B cell (primary cell): ENCODE measurements at places on chromosomes 2 and 18. TPM values are rescaled to one million over a fixed set of nuclear protein-coding genes. Genes with fewer than 3 reads are reported as not detected.

MBD2 gene
- 131 and 134 TPM in 2 replicates for total RNA-seq

IL1R2 gene
- total RNA-seq, result not detected in 2 replicates

ANKRD62 gene
- not detected in 2 replicates for total RNA-seq

CSRNP3 gene
- total RNA-seq, result not detected in 2 replicates

C1GALT1C1L gene
- total RNA-seq, result not detected in 2 replicates

CNRIP1 gene
- not detected in 2 replicates for total RNA-seq

RAB6C gene
- total RNA-seq, result not detected in 2 replicates

SATB2 gene
- 0.49 and 0.61 TPM in 2 replicates for total RNA-seq

CRYBA2 gene
- total RNA-seq, result not detected in 2 replicates

GPR55 gene
- 4.1 and 4.7 TPM in 2 replicates for total RNA-seq

CACNB4 gene
- total RNA-seq, result 1.1 and 1.4 TPM in 2 replicates

- DNase-seq, result peak; percentile 32
Measured at GRCh38 chr2:88871336-88871735, 179.9 kb downstream of the RPIA start.

- peak; percentile 14 for DNase-seq
Measured at GRCh38 chr2:168948621-168949212, 47.6 kb downstream of the G6PC2 start.

- DNase-seq, result no peak
Measured at GRCh38 chr2:29644949-29645348, 276.4 kb downstream of the ALK start.

- DNase-seq, result no peak
Measured at GRCh38 chr2:88636026-88636425, 8.8 kb upstream of the EIF2AK3 start.

GRCh38 chr2:172333235-172333977, 94.0 kb upstream of the ITGA6 start:
- no peak for DNase-seq

DNA sequence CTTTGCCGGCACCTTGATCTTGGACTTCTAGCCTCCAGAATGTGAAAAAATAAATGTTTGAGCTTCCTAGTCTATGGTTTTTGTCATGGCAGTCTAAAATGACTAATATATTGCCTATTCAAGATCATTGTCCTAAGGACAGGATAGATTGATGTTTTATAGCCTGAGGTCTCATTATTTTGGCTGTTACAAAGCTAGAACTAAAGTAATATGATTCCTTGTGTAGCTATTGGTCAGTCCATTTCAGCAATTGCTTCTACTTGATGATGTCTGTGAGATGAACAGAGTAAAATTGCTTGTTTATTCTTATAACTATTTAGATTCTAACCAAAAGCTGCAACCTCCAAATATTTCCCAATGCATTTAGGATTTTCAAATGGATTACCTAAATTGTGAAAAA, 145.0 kb downstream of the HRH4 start:
- DNase-seq, result no peak

- DNase-seq, result no peak
Measured at GRCh38 chr2:157245846-157246764, 11.4 kb upstream of the GALNT5 start.

GRCh38 chr2:85064927-85065577, 68.1 kb upstream of the TCF7L1 start:
- DNase-seq, result no peak

DNA sequence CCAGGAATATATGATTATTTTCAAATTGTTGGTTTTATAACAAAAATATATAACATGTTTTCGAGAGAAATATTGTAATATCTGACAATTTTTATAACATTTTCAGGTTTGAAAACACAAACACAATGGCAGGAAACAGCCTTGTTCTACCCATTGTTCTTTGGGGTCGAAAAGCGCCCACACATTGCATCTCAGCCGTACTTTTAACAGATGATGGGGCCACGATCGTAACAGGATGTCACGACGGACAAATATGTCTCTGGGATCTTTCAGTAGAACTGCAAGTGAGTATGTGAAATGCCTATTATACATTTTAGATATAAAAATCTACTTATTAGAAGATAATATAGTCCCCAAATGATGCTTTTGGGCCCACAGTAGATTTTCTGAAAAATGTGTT, 21.2 kb downstream of the WDR7 start:
- DNase-seq, result no peak

DNA sequence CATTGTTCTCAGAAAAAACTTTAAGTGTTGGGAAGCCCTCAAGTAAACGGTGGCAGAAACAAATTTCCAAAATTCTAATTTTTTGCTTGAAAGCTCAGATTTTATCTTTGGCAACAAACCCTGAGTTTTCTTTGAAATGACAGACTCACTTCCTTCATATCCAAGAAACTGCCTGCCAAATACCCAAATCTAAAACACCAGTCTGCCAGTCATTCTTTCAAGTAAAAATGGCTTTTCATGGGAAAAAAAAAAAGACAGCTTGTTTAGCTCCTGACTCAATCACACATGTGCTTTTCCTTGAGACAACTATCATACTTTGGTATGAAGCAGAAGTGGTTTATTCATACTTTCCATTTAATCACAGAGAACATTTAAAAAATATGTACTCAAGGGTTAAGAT, 40.6 kb upstream of the CSRNP3 start:
- no peak for DNase-seq

DNA sequence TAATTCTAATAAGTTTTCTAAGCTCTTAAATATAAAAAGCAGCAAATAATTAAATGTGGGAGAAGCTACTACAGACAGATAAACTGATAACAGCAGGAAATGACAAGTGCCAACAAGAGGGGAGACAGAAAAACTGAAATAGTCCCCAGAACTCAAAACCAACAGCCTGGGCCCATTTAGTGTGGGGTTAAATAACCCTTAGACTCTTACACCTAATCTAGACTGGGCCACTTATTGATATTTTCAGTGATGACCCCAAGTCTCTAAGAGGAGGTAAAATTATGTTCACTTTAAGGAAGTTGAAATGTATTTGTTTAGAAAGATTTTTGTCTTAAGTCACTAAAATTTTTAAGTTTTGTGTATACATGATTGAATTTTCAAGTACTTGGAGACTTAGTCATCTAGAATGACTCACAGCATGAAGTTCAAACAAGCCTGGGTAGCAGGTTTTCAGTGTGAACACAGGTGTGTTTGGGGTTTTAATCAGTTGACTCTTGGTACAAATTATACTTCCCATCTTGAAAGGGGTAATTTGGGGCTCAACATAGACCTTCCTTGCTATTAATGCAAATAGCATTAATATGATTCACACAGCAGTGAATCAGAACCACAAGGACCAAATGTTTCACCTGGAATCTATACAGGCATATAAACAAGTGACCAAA, 54.9 kb upstream of the MYO3B start:
- DNase-seq, result no peak

GRCh38 chr18:49698525-49699025, 114.8 kb downstream of the ACAA2 start:
- DNase-seq, result no peak

DNA sequence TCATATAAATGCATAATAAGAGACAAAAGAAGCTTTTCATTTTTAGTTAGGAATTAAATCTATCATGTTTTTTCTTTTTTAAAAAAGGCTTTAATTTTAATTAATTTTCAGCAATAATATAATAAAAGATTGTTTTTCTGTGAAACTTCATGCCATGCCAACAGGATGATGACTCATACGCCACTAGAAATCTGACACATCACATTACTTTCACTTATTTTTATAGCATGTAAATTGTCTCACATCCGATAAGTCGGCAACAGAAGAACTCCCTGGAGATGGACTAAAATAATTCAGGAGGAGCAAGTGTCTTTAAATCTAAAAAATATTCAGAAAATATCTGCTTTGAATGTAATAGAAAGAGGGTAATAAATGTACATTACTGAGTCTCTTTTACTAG, 1024.2 kb upstream of the ACVR2A start:
- no peak for DNase-seq

GRCh38 chr2:35963824-35964223, 391.8 kb upstream of the CRIM1 start:
- DNase-seq, result no peak

DNA sequence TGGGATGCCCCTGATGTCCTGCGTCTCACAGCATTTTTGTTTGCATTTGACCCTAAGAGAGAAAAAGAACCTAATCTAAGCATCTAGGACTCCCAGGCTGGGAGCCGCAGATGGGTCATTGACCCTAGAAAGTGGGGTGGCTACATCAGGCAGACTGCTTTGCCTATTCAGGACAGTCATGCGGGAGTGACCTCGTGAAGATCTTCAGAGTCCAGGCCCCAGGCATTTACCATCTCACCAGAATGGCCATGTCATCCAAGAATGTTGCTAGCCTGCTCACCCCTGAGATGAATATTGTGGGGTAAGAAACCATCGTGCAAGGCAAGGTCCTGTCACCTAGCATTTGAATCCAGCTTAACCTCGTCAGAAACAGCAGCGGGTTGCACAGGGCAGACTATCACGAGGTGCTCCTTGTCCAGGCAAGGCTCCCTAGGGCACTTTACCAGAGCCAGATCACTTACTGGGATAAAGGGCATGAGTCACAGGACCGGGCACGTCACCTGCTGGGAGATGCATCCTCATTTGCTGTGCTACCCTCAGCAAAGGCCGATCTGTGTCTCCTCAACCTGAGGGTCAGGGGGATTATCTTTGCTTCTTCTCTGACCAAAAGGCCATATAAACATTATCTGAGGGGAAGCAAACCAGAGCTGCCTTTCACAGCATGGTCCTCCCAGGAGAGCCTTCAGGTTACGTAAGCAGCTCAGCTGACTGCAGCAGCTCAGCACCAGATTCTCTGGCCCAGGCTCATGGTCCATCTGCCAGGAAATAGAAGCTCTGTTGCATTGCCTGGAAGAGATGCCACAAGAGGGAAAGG, 162.3 kb downstream of the ACKR3 start:
- no peak for DNase-seq

DNA sequence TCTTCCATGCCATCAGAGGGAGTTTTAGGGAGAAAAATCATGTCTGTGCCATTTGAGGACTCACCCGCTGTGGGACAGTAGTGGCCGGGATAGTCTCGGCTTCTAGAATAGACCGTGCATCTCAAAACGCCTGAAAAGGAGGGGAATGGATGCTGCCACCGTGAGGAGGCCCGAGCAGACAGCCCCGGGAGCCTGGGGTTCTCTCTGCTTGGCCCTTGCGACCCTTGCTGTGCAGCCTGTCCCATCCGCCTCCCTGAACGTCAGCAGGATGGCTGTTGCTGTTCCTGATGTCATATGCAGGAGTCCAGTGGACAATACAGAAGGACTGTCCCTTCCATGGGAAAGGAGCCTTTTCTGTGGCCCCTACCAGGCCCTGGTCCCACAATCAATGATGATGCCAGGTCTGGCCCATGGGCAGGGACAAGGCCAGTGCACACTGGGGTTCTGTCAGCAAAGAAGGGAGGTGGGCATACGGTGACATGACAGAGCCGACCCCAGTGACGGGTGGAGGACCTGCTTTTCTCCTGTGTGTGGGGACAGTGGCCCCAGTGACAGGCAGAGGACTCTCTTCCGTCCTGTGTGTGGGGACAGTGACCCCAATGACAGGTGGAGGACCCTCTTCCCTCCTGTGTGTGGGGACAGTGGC, 58.8 kb downstream of the ACKR3 start:
- no peak for DNase-seq

DNA sequence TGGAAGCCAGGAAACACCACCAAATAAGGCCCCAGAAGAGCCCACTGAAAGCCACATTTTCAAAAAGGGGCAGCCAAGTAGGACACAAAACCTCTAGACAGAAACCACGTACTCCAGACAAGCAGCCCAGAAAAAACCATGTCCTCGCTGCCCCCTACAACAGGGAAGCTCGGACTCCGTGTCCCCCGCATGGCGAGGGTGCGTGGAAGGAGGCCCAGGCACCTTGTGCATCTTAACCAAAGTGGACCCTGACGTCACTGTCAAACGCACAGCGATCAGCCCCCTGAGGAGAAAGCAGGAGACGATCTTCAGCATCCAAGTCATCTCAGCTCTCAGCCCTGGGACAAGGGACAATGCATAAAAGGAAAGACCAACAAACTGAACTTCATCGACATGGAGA, 168.4 kb downstream of the EIPR1 start:
- DNase-seq, result no peak

- no peak for DNase-seq
Measured at GRCh38 chr18:59048378-59048777, 91.3 kb upstream of the SEC11C start.

DNA sequence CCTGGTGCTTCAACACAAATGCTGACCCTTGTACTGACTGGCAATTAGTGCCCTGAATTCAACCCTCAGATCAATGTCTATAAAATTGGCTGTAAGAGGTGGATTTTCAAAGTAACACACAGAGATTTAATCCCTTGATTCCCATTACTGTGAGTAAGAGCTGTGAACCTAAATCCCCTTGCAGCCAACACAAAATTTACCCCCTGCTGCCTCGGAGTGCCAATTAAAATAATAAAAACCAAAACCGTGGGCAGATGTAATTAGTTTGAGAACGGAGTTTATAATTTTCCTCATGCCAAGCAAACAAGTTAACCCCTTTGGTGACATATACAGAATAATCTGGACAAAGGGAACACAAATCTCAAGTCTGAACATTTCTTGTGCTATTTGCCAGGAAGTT, 55.8 kb upstream of the REV1 start:
- no peak for DNase-seq

DNA sequence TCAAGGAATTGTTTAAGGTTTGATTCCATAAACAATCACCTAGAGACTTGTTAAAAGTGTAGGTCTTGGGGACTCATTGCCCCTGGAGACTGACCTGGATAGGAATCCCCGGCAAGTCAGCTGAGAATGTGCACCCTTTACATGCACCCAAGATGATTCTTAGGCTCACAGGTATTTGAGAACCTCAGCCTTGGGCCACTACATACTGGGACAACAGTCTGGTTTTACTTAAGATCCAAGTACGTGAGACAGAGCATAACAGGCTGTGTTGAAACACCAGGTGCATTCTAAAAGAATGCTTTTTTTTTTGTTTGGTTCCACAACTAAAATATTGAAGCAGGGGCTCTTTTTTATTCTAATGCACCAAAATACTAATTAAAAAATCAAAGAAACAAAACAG, 215.8 kb downstream of the TMX3 start:
- no peak for DNase-seq

DNA sequence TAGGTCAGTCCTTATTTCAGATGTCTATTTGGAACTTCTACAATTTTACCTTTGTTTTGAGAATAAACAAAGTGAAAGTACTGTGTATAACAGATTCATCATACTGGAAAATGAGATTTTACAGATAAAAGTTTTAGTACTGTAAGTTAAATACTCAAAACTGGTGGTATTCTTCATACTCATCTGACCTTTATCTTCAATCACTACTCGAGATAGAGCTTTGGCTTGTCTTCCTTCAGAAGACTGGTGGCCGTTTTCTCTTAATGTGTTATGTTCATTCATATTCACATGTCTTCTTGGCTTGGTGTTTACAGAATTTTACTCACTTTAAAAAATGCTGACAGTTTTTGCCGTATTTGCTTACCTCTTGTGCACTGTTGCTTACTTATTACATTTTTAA, 2.1 kb downstream of the SPOPL start:
- DNase-seq, result no peak
